ENCODE measurements at places on chromosomes 1 and 21.

GRCh38 chr1:48740621-48741020, 36.1 kb downstream of the BEND5 start:
- no peak for DNase-seq

GRCh38 chr1:204377800-204378668, 18.3 kb upstream of the PLEKHA6 start:
- DNase-seq = peak; percentile 65

DNA sequence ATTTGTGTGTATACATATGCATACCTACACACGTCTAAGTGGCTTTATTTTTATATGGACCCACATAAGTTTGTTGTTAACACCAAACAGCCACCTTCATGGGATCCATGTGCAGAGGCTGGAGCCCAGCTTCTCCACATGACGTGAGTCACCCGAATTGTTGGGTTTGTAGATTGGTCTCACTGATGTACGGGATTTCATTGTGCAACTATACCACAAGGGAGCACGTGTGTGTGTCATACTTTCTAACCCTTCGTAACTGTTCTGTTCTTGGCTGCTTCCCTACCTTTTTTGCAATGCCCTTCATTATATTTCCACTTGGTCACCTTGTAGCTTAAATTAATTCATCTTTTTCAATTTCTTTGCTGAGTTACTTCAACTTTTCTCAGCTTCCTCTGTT, 21.0 kb downstream of the SPRTN start:
- DNase-seq = no peak

DNA sequence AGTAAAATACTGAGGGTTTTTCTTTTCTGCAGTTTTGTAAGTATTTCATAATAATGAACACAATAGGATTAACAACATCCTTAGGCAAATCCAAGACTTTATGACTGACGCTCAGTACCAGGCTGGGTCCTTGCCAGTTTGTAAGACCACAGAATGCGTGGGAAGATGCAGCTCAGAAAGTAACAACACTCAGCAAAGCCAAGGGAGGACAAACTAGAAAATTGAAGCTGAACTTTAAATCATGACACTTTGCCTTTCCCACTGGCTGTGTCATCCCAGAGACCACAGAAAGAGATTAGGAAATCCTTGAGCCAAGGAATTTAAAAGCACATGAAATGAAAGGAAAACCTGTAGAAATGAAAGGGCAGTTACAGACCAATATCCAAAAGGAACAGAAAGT, 426.3 kb upstream of the CHRM3 start:
- no peak for DNase-seq

- no peak for DNase-seq
Measured at GRCh38 chr1:97017895-97018294, 296.3 kb downstream of the PTBP2 start.

DNA sequence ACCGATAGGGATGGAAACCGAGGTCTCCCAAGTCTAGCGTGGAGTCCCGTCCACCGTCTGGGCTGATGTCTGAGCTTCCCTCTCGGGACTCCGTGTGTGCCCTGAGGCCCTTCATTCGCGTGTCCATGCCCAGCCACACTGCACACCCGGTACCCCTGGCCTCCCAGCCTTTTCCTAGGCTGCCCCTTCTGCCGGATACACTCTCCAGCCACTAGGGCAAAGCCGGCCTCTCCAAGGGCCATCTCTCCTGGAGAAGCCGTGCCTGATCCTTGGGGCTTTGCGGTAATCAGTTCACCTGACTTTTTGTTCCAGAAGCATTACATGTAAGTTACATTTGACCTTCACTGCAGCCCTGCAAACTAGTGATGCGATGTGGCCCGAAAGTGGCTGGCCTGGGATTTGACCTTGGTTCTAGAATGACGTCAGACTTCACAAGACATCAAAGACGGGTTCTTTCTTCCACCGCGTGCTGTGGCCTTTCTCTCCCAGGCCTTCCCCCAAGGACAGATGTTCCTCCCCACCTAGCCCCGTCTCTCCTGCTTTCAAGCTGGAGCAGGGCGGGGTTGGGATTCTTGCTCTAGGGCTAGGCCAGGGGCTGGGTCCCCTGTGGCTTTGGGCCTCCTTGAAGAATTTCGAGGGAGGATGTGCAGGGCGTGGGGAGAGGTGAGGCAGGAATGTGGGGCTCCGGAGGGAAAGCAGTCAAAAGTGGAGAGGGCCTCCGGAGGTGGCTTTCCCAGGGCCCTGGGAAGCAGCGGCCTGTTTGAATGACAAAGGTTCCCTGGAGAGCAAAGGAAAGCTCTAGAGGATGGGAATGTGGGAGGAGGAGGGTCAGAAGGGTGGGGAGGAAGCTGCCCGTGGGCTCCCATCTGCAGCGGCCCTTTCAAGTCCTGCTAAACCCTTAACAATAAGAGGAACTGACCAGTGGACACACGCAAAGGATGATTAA, 49.7 kb upstream of the SLC2A1 start:
- no peak for DNase-seq

DNA sequence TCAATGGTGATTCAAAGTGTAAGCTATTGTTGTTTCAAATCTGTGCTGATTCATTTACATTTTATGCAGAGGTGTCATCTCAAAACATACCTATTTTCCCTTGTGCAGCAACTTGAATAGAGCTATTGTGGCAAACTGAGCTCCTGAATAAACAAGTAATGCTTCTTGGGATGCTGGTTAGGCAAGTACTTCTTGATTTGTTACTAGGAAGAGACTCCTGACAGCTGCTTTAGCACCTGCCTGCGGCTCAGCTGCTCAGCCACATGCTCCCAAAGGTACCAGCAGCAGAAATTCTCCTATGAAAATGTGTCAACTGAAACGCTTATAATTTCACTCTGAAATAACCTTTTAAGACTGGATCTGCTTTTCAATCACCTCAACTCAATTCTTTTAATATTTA, 352.3 kb downstream of the RYR2 start:
- no peak for DNase-seq
